ENCODE measurements at places on chromosomes 4 and X.

DNA sequence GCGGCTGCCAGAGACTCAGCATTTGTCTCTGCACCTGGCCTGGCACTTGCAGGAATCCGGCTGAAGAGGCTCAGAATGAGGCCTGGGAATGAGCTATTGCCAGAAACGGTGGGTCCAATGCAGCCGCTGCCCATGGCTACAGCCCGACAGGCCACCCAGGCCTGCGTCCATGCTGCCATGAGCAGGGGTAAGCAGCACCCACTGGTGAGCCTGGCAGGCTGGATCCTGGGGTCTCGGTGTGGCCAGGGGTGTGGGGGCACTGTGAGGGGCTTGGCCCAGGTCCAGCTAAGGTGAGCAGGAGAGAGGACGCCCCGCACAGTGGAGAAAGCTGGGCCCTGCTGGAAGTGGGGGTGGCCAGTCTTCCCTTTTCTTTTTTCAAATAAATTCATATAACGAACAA, 60.3 kb upstream of the MXD4 start:
- no peak for DNase-seq

DNA sequence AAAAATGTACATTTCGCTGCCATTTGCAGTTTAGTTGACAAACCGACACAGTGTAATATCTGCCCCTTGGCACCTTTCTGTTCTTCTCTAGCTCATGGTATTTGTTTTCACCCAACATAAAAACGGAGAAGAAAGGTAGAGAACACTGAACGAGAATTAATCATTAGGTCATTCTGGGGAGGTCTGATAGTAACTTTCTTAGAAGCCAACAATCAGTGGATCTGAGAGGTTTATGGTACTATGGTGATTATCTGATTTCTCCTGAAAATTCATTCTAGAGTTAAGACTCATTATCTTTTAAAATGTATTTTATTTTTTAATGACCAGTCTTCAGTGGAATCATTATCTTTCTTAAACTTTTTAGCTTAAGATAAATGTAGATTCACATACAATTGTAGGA, 8.5 kb downstream of the RAPGEF2 start:
- DNase-seq = no peak

DNA sequence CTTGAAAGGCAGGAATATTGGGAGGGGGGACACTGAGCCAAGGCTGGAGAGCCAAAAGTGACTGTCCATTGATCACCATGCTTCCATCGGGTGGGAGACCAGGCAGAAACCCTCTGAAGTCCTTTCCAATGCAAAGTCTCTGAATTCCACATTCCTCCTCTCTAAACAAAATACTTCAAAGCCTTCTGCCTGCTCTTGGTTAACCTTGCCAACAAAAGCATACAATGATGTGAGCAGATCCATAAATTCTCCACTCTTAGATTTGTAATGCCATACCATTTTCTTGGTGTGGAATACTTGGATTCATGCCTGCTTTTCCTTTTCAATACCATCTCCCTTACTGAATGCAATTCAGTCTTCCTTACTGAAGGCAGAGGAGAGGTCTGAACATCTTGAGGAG, 74.1 kb upstream of the FAM9B start:
- no peak for DNase-seq

DNA sequence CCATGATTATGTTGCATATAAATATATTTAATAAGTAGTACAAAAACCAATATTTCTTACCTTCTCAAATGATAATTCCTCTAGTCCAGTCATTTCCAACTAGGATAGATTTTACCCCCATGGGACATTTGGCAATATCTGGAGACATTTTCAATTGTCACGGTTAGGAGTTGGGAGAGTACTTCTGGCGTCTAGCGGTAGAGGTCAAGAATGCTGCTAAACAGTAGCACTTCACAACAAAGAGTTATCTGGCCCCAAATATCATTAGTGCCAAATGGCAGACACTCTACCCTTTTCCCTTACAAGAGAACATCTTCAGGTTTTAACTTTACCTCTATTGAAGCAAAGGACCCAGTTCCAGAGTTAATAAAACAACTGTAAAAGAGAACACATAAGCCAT, 168.1 kb downstream of the FAT4 start:
- no peak for DNase-seq

DNA sequence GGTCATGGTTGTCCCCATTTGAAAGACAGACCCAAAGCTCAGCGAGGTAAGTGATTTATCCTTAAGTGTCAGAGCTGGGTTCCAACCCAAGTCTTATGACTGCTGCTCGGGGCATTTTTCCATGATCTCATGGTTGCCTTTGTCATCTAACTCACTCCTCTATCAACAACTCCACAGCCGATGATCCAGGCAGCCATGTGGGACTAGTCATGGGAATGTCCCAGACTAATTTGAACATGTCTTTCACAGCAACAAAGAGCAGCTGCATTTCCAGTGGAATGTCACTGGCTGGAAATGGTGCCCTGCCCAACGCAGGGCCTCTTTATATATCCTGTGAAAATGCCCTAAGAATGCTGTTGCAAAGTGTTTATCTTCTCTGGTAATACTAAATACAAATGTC, 284.8 kb upstream of the PPARGC1A start:
- no peak for DNase-seq

DNA sequence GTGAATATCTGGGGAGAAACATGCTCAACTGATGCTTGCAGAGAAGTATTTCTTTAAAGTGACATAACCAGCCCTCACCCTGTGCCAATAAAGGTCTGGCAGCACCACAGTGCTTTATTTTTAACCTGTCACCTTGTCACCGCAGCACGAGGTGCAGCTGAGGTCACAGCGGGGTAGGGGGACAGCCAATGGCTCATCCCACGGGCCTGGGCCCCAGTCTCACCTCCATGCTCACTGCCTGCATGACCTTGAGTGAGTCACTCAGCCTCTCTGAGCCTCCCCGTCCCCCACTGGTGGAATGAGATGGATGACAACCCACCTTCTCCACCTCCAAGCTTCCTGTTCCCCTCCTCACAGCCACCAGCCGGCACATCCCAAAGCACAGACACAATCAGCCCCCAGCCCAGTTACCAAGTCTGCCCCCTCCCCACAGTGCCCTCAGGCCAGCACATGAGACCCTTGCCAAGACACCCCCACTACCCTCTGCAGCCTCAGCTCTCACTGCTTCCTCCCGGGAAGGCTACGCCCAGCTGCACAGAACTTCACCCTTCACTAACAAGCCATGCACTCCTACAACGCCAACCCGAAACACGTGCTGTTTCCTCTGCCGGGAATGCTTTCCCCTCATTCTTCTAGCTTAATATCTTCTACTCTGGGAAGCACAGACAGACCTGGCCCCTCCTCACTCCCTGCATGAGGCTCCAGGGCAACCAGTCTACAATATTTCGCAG, 24.9 kb upstream of the MAN2B2 start:
- DNase-seq = no peak

GRCh38 chr4:27835851-27836250, 975.2 kb downstream of the STIM2 start:
- DNase-seq = no peak

Data from naive thymus-derived CD8-positive, alpha-beta T cell (primary cell).